ENCODE measurements at places on chromosomes 16 and 17. TPM values are rescaled to one million over a fixed set of nuclear protein-coding genes. Genes with fewer than 3 reads are reported as not detected.

GRCh38 chr16:66618588-66619375, 14.3 kb downstream of the CMTM3 start:
- no peak for DNase-seq
- peaks cover 5% of the 10 kb centered on the region for H3K4me1 ChIP-seq
- H3K27me3 ChIP-seq, result no peaks in the 10 kb centered on the region
- no peaks in the 10 kb centered on the region for H3K36me3 ChIP-seq
- no peak overlapping the region for H3K27ac ChIP-seq
- H3K4me3 ChIP-seq, result no peak overlapping the region

The KAT2A gene
- total RNA-seq, result 51.6 TPM

The EPX gene
- not detected for total RNA-seq

- peaks cover 16% of the 10 kb centered on the region for H3K36me3 ChIP-seq
- H3K27ac ChIP-seq, result no peak overlapping the region
- DNase-seq, result no peak
- no peaks in the 10 kb centered on the region for H3K27me3 ChIP-seq
Observed at GRCh38 chr16:4347010-4347409, 4.1 kb downstream of the PAM16 start.

The CIITA gene
- 1.5 TPM for total RNA-seq

The TVP23A gene
- not detected for total RNA-seq
